ENCODE measurements at places on chromosomes 5 and 9.

DNA sequence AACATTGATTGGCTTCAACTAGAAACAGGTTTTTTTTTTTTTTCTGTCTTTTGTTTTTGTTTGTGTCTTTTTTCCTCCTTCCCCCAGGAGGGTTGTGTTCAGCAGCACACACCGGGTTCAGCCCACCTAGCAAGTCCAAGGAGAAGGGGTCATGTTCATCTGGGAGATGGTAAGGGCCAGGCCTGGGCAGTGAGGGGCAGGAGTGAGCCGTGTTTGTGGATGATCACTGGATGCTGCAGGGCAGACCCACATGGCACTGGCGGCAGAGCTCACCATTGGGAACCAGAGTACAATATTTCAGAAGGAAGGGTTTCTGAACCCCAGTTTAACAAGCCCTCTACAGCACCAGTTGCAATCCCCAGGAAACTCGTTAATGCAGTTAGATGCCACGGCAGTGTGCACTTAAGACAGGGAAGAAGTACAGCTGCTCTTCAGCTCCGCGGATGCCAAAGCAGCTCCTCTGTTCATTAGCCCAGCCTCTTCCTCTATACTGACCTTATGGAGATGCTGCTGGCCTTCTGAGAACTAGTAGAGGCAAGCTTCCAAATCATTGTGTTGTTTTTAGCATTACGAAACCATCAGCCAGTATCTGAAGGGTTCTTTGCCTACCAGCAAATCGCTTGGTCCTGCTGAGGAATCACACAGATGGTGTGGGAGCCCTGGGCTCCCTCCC, 508.2 kb upstream of the WWC1 start:
- DNase-seq = no peak

DNA sequence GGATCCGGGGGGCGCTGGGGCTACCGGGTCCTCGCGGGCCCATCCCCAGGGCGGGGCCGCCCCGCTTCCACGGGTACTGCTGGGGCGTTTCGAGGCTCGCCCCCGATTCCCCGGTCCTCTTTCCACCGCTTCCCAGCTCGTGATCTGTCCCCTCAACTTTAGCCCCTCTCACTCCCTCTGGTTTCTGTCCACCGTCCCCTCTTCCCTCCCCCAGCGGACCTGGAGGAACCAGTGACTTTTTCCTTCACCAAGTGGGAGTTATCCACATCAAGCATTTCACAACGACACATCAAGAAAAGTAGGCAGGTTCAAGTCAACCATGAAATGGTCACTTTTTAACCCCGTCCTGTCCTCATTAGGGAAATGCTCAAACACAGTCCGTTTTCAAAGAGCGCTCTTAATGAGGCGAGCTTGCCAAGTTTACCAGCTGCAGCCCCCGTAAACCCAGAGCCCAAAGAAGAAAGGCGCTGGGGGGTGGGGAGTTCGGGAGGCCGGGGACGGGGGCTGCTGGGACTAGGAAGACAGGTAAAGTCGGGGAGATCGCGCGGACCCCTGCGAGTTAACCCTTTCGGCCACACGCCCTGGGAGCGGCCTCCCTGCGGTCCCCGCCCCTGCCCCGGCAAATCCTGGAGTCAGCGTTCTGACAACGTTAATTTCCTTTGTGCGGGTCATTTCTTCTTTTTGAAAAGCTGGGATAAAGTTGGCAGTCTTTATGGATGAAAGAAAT, 2.1 kb upstream of the NFIB start:
- peak; percentile 16 for DNase-seq

DNA sequence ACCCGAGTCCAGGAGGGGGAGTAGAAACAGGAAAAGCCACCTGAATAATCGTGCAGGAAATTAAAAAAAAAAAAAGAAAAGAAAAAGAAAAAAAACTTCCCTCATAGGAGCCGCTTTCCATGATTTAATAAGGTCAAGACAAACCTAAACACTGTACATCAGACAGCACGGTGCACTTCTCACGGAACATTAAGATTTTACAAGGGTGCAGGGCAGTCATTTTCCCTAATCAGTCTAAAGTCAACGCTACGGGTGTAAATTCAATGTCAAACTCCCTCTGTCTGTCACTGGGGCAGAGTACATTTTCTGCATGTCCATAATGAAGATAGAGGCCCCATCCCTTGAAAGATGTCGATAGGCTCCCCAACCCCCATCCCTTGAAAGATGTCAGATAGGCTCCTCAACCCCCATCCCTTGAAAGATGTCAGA, 139.7 kb downstream of the TSSK1B start:
- no peak for DNase-seq

DNA sequence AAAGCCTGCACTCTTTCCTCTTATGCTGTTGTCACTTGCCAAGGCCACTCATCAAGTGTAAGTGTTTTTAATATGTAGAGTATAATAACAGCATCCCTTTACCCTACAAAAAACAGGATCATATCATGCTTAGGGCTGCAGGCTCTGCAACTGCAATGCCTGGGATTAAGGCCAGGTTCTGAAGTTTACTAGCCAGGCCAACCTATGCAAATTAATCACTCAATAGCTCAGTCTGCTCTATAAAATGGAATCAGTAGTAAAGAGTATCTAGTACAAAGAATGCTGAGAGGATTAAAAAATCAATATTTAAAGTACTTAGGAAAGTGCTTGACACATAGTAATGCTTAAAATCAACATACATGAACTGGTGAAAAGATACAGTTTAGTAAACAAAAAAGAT, 253.3 kb downstream of the EDIL3 start:
- DNase-seq = no peak

GRCh38 chr9:134179918-134180785, 15.8 kb upstream of the RNU6ATAC start:
- no peak for DNase-seq

- DNase-seq = peak; percentile 82
These were observed 14.8 kb downstream of the SPTLC1 start for GRCh38 chr9:92100237-92100911.

DNA sequence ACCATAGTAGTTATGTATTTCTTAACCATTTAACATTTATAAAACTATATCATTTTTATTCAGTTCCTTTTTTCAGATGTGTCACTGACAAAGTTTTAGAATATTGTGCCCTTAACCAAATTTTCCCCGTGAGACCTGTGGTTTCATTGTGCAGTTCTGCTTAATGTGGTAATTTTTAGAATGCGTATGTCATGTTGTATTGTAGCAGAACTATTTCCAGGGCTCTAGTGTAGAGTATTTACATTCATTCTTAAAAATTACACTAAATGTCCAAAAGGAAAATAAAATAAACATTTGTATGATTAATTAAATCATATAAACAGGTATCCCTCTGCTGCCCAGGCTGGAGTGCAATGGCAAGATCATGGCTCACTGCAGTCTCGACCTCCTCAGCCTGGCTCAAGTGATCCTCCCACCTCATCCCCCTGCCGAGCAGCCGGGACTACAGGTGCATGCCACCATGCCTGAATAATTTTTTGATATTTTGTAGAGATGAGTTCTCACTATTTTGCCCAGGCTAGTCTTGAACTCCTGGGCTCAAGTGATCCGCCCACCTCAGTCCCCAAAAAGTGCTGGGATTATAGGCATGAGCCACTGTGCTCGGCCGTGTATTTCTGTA, 15.4 kb downstream of the SERINC5 start:
- DNase-seq = no peak
